ENCODE measurements at places on chromosomes 12 and 14. TPM values are rescaled to one million over a fixed set of nuclear protein-coding genes. Genes with fewer than 3 reads are reported as not detected.

Gene OVCH1
- not detected for total RNA-seq

Gene DPPA3
- total RNA-seq = not detected

DNA sequence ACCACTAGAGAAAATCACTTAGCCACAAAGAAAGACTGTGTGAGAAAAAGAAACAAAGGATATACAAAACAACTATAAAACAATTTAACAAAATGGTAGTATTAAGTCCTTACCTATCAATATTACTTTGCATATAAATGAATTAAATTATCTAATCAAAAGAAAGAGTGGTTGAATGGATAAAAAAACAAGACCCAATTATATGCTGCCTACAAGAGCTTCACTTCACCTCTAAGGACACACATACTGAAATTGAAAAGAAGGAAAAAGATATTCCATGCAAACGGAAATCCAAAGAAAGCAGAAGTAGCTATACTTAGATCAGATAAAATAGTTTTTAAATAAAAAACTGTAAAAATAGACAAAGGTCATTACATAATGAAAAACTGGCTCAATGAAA, 134.9 kb upstream of the CCDC196 start:
- DNase-seq = no peak

DNA sequence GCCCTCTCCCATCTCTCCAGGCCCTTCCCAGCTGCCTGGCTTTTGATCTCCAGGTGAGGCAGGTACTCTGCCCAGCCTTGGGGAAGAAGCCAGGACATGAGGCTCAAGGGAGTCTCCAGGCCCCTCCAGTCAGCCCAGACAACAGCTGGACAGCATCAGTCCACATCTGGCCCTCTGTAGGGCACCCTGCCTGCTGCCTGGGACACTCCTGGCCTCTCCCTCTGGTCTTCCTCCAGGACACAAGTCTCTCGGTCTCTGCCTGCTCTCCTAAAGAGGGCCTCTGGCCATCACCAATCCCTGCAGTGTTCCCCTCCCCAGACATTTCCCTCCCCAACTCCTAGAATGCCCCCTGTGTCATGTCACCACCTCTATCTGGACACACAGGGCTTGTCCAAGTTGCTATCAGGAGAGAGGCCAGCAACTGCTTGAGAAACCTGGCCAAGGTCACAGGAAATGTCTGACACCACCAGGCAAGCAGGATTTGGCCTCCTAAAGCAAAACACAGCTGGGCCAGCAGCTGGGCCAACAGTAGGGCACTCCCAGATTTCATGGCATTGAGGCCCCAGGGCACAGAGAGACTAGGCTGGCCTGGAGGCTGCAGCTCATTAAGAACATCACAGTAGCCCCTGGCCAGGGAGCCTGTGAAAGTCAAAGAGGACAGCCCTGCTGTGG, 29.0 kb downstream of the LTBP2 start:
- peak; percentile 67 for DNase-seq

DNA sequence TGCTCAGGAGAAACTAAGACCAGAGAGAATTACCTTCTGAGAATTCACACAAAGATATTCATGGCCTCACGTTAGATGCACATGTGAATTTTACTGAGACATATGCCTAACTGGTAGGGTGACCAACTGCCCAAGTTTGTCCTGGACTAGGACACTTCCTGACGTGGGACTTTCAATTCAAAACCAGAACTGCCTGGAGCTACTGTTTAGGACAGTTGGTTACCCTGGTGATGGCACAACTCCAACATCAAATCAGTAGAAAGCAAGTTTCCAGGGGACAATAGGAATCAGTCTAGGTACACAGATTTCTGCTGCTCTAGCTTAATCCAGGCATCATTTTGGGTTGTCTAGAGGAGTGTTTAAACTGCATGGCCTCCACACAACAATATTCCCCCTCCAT, 178.7 kb downstream of the GXYLT1 start:
- DNase-seq = peak; percentile 83
